Kasumi-1 (cell line): ENCODE measurements at places on chromosomes 2 and 18.

DNA sequence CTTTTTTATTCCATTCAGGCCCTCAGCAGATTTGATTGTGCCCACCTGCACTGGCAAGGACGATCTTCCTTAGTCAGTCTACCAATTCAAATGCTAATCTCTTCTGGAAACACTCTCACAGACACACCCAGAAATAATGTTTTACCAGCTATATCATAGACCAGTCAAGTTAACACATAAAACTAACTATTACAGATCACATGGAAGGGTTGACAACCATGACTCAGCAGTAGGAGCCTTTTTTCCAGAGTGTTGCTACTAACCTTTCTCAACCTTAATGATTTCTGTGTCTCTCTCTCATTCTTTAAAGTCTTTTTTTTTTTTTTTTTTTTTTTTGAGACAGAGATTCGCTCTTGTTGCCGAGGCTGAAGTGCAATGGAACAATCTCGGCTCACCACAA lies 143.5 kb upstream of the MSH6 start:
- DNase-seq = no peak

DNA sequence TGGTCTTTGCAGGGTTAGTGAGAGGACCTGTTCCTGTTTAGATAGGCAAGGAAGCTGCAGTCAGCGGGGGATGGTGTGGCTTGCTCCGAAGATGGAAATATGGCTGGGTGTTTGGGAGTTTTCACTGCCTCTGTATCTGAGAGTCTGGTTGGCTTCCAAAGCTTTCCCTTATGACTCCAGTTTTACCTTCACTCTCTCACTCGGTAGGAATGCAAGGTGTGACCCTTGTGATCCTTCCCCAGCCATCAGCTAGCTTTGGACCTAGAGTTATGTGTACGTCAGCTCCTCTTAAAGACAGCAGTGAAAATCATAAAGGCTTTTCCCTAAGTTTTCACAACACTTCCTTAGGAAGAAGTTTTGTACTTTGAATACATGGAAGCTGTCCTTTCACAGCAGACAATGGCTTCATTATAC lies 35.5 kb upstream of the TMEM87B start:
- no peak for DNase-seq

DNA sequence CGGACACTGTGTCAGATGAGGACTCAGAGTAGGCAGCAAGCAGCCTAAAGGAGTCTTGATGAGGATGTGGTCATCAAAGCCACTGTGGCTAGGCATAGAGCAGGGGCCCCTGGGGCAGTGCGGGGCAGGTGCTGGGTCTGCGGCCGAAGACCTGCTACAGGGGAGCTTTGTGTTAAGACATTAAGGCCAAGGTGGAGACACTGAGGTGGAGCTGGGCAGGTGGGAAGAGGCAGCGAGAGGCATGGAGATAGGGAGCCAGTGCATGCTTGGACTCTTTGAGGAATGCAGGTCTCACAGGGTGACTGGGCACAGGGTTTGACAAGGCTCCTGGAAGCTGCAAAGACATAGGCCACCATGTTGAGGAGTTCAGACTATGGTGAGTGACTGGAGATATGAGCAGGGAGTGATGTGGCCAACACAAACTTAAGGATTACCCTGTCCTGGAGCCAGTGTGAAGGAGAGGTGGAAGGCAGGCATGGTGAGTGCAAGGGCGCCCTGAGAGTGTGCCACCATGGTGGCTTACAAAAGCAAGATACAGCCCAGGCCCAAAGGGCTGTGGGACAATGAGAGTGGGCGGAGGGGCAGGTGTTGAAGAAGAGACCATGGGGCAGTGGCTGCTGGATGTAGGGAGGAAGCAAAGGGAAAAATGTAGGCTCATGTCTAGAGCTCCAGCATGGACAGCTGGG lies 450.9 kb upstream of the HS6ST1 start:
- no peak for DNase-seq

DNA sequence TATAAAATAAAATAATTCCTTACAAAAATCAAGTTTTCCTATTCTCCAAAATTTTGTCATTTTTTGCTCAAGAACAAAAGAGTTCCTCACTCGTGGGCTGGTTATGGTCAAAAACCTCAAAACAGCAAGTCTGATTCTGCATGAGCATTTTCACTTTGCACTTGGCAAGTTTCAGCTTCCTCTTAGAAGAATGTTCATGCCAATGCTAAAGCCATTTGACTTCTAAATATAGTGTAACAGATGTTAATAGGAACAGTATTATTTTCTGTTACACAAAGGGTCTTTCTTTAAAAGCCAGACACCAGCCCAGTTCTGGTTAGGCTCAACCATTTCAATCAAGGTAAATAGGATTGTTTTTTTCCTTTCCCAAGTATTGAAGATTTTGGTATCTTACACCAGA lies 261.3 kb upstream of the CCDC68 start:
- peak; percentile 17 for DNase-seq

GRCh38 chr2:154758871-154759270 lies 60.4 kb downstream of the KCNJ3 start:
- DNase-seq = no peak

DNA sequence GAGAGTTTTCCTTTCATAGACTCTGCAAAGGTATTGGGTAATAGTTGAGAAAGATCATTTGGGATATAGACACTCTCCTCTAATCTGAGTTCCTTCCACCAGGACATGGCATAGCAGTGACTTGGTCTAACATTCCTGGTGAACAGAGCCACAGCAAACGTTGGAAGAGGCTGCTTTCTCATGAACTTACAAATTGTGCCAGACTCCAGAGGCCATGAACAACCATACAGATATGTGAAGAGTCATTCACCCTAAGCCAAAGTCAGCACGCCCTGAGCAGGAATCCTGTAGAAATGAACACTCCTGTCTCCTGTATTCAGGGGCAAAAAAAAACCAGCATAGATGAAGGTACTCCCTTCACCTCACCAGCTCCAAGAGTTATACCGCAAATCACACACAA lies 152.8 kb downstream of the TMEM18 start:
- no peak for DNase-seq

DNA sequence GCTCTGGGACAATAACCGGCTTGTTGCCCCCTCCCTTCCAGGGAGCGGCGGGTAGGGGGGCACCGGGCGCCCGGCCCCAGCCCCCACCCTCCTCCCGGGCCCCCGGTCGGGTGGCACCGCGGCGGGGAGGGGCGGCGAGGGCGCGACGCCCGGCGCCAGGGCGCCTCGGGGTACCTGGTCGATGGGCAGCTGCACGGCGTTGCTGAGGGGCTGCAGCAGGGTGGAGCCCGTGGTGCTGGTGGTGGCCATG lies 193 bp downstream of the MBOAT2 start:
- DNase-seq = no peak

DNA sequence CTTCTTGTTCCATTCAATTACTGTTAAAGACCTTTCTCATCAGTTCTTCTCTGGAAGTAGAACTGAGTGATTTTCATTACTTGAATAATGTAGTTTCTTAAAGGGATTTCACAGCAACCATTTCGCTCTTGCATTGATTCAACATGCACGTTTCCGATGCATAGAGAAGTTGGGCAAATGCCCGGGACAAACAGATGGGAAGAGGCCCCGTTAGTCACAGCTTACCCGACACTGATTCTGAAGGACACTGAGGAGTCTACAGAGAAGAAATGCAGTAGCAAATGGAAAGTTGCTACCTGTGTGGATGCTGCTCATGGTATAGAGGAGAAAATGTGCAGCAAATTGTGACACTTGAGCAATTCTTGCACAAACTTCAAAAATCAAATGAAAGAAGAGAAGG lies 32.3 kb upstream of the GCG start:
- DNase-seq = no peak

GRCh38 chr2:109408043-109408335 lies 205.8 kb downstream of the SEPTIN10 start:
- DNase-seq = no peak

- DNase-seq = no peak
These were observed 112.5 kb downstream of the KCNF1 start for GRCh38 chr2:11024259-11024645.

GRCh38 chr2:6341588-6342129 lies 524.0 kb downstream of the CMPK2 start:
- DNase-seq = no peak

DNA sequence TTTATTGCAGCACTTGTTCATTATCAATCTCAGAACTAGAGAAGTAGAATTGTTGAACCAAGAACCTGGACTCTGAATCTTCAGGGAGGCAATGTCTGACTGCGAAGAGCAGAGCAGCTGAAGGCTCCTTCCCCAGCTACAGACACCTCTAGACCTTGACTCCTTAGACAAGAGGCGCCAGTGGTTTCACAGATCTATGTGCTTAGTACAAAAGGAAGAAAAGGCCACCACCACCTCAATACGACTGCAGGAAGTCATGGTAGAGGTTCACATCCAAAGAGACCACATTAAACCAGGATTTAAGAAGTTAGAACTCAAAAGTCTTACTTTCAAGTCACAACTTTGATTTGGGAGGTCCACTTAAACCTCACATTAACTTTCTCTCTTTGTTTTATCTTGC lies 158.1 kb upstream of the VRK2 start:
- DNase-seq = no peak

DNA sequence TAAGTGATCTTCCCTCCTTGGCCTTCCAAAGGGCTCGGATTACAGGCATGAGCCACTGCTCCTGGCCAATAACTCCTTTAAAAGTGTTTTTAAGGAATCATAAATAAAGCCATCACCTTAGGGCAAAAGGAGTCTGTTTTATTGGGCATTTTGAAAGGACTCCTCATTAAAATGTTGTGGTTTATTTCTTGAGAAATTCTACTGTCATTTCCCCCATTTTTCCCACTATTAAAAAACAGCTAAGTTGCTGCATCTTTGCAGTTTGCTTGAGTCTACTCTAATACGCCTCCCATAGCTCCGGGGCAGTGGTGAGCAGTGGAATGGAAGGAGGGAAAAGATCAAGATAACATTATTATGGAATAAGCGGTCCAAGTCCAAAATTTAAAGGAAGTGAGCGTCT lies 293.2 kb downstream of the PIEZO2 start:
- DNase-seq = no peak
